ENCODE measurements at places on chromosomes 1 and 21.

DNA sequence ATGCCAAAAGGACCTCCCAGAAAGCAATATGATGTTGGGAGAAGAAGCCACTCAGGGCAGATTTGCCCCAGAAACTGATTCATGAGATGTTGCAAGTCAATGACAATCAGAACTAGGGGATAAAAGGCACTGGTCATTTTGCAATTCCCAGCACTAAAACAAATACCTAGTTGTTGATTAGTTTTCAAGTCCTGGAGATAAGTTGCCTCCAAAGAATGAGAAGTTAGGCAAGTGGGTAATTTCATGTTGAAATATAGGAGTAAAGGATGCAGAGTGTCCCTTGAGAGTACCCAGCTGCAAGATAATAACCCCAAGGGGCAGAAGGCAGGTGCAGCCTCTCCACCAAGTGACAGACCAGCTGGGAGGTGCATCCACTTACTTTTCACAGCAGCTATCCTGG, 363.6 kb downstream of the PBX1 start:
- no peak for DNase-seq

DNA sequence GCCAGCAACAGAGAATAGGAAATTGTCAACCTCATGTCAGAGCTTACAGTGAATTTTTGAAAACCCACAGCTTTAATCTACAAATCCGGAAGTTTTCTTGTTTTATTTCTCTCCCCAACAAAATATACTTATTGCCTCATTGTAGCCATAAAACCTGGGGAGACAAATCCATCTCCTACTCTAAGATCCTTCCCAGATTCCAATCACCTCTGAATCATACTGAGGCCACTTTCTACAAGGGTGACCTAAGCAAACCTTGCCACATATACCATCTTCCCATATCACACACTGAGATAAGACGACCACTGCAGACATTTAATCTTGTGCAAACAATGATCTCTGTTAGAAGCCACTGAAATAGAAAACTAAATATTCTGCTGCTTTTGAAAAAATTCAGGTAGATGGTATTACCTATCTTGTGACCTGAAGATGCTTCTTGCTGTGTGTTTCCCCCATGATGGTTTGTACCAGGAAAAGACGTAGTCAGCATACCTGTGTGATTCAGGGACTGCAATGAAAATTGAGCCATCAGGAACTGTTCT, 171.5 kb upstream of the DUSP10 start:
- no peak for DNase-seq

DNA sequence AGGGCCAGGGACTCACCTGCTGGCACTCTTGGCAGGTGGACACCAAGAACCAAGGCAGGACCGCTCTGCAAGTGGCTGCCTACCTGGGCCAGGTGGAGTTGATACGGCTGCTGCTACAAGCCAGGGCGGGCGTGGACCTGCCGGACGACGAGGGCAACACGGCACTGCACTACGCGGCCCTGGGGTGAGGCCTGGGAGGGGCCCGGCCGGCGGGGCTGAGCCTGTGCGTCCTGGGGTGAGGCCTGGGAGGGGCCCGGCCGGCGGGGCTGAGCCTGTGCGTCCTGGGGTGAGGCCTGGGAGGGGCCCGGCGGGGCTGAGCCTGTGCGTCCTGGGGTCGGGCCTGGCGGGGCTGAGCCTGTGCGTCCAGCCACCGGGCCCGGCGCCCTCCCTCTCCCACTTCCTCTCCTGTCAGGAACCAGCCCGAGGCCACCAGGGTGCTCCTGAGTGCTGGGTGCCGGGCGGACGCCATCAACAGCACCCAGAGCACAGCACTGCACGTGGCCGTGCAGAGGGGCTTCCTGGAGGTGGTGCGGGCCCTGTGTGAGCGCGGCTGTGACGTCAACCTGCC, 4.6 kb upstream of the MMP23B start:
- DNase-seq: no peak

DNA sequence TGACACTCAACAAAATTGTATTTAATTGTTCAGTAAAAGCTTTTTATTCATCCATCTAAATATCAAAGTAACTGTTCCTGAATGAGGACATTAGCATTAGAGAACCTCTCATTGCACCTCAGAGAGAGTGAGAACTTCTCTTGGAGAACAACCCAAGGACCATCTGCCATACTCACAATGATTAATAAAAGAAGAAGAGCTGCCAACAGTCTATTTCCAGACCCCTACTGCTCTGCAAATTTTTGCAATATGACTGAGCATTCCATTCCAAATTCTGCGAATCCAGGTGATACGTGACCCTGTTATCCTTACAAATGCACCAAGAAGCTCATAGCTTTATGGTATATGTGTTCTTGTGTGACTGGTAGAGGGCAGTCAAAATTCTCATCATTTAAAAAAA, 422.5 kb downstream of the NEGR1 start:
- no peak for DNase-seq

DNA sequence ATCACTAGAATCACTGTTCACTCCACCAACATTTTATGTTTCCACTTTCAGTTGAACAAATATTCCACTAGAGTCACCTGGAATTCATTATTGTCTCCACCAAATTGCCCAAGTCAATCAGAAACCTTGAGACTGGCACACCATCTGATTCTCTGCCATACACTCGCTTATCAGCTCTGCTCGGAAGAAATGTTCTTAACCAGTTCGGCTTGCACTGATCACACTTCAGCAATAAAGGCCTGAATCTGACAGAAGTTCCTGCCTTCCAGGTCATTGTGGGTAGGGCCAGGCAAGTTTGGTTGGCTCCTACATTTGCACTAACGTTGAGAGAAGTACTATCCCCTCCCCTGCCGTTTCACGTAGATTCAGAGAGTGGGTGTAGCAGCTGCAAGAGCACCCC, 10.0 kb downstream of the TPM3 start:
- DNase-seq: no peak

GRCh38 chr1:213394837-213395236, 343.8 kb downstream of the RPS6KC1 start:
- DNase-seq: no peak

- no peak for DNase-seq
Measured at GRCh38 chr1:210213335-210213734, 19.3 kb upstream of the SERTAD4 start.

GRCh38 chr1:15760520-15761211, 2.1 kb downstream of the FBLIM1 start:
- no peak for DNase-seq

- DNase-seq: no peak
Measured at GRCh38 chr1:43925846-43926245, 7.8 kb upstream of the ARTN start.

DNA sequence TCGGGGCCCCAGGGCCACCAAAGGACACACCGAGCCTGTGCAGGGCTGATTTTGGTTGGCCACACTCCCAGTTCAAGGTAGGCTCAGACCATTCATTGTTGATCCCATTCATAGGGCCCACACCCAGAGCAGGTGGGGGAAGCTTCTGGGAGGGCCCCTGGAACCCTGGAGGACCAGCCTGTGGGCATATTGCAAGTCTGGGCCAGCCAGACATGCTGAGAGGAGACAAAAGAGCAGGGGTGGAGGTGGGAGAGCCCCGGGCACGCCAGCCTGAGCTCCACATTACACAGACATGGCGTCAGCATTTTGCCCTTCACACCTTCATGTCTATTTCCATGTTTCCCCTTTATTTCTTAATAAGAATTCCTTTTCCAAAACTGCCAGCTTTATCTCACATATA, 25.7 kb downstream of the PMVK start:
- no peak for DNase-seq

- DNase-seq: no peak
Measured at GRCh38 chr1:86247597-86248279, 91.2 kb upstream of the COL24A1 start.

GRCh38 chr1:41456847-41457540, 27.5 kb downstream of the EDN2 start:
- DNase-seq: no peak

DNA sequence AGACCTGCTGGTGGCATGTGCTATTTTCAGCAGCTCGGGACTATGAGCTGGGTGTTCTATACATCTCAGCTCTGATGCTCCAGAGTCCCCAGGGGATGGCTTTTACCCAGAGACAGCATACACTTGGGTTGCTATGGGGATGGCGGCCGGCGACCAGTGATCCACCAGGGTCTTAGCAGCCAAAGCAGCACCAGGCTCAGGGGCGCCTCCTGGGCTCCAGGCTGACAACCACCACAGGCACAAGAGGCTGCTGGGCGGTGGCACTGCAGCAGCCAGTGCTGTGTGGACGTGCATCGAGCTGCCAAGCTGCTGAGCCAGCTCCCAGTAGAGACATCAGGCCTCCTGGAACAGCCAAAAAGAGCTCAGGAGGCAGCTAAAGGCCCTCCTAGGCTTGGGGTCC, 37.6 kb upstream of the CLSTN1 start:
- DNase-seq: no peak

- DNase-seq: peak; percentile 18
Measured at GRCh38 chr21:36104317-36105300, 30.3 kb upstream of the CBR3 start.

- no peak for DNase-seq
Measured at GRCh38 chr1:165344736-165345135, 11.8 kb downstream of the LMX1A start.

GRCh38 chr1:4916610-4917009, 262.2 kb downstream of the AJAP1 start:
- DNase-seq: no peak

DNA sequence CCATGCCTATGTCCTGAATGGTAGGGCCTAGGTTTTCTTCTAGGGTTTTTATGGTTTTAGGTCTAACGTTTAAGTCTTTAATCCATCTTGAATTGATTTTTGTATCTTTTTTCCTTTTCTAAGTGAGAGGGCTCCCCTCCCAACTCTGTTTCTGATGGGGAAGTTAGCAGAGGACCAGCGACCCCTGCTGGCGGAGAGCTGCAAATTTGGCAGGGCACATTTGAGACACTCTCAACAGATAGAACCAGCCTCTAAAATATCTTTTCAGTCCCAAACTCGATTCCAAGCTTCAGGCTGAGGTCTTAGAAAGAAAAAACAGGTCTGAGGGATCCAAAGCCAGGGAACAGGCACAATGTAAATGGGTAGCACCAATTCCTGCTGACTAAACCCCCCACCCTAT, 32.5 kb downstream of the LRRC3 start:
- DNase-seq: no peak

DNA sequence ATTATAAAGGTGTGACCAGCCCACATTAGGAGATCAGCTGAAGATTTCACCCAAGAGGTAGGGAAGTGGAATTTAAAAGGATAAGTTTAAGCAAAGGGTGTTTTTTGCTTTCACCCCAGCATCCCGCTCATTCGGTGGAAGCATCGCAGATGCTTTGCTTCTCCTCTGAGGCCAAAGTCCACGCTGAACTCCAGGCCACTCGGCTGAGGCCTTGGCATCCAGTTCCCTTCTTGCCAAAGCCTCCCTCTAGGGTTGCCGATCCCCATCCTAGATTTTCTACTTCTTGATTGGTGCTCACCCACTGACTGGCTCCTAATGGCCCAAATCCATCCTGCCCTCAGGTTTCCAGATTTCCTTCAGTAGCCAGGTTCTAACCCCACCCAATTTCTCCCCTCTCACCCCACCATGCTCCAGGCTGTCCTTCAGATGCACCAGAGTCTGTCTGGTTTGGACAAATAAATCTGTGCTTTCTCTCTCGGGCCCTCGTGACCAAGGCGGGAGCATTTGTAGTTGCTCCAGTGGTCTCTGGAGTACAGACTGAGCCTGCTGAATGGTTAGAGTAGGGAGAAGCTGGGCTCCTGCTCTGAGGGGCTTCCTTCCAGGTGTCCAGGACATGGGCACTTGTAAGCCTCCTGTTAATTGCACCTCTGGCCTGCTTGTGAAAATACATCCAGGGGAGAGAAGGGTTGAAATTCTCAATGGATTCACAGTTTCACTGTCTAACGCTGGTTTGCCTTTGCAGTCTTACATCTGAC, 193.2 kb downstream of the C1orf94 start:
- no peak for DNase-seq

DNA sequence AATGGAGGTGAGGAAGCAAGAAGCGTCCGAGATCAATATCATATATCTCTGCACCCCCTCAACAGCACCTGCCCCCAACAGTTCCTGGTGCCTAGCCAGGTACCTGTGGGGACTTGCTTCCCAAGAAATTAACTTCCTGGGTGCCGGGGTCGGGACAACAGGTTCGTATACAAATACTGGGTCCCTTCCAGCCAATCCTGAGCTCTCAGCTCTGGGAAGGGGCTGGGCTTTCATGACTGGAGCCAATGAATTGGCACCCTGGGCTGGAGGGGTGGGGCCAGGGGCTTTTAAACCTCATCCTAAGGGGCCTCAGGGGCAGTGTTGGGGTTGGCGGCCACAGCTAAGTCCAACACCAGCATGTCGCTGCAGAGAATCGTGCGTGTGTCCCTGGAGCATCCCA, at the start of gene PADI3:
TSS of gene PADI3 (plus strand) at position 318 of the 400 bp plus-strand sequence. CDS start at position 358, 40 bp downstream.
- DNase-seq: no peak

- no peak for DNase-seq
Measured at GRCh38 chr1:243428617-243429342, 172.9 kb downstream of the SDCCAG8 start.

DNA sequence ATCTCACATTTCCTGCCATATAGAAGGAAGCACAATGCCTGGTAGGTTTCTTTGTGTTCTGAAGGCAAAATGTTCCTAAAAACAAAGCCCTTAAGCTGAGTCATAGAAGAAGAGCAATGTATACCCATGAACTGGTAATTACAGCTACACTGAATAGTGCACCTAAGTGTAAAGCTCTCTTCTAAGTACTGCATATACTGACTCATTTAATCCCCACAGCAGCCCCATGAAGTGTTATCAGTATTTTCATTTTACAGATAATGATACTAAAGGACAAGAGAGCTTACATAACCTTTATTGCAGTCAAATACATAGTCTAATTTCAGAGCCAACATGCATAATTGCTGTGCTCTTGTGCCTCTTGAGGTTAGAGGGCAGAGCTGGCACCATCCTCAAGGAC, 239.9 kb downstream of the DPYD start:
- no peak for DNase-seq

Data from activated effector memory CD4-positive, alpha-beta T cell treated with Interleukin-2 at 50 U/mL for 16 hours (primary cell).